Hepatocyte (in vitro differentiated cells): ENCODE measurements at places on chromosomes 13 and 19.

GRCh38 chr13:60093425-60094019, 70.2 kb downstream of the DIAPH3 start:
- DNase-seq, result no peak

- peak; percentile 76 for DNase-seq
Measured at GRCh38 chr19:29662604-29663404, 2.5 kb upstream of the PLEKHF1 start.

- no peak for DNase-seq
Measured at GRCh38 chr19:15464394-15465385, at the start of gene RASAL3. TSS of gene RASAL3 (minus strand) at chr19:15464544. CDS start at chr19:15464358, 186 bp downstream.

GRCh38 chr19:3625996-3626472, 556 bp downstream of the CACTIN start:
- no peak for DNase-seq

GRCh38 chr13:49310251-49310650, 62.5 kb downstream of the CDADC1 start:
- DNase-seq, result no peak

DNA sequence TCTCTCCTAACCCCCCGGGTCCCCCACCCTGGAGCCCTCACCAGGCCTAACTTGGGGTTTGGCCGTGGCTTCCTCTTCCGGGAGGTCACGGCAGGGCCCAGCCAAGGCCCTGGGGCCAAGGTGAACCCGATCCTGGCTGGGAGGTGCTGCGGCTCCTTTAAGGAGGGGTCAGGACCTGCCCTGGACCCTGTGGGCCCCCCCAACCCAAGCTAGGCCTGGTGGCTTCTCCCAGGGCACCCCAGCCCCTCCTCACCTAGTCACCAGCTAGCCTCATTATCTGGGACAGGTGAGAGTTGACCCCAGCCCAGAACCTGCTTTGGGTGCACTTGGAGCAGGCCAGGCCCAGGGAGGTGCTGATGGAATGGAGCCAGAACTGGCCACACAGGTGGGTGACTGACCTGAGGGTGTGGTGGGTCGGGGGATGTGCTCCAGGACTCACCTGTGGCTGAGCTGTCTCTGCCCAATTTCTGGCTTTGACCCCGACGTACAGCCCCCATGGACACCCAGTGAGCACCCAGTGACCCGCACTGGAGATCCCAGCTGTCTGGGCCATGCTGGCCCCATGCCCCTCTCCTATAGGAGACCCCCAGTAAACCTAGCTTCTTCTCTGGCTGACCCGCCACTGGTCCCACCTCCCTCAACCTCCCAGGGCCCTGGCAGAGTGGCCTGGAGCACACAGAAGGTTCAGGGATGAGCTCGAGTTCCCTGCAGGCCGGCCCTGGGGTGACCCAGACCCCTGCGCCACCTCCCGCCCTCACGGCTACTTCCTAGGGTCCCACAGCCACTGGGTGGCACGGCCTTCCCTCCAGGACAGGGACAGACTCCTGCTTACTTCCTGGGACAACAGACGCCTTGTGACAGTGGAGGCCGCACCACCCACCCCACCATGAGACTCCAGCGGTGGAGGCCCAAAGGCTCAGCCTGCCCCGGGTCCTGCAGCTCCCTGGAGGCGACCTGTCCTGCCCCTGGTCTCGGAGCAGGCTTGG, 6.7 kb upstream of the MKNK2 start:
- no peak for DNase-seq

DNA sequence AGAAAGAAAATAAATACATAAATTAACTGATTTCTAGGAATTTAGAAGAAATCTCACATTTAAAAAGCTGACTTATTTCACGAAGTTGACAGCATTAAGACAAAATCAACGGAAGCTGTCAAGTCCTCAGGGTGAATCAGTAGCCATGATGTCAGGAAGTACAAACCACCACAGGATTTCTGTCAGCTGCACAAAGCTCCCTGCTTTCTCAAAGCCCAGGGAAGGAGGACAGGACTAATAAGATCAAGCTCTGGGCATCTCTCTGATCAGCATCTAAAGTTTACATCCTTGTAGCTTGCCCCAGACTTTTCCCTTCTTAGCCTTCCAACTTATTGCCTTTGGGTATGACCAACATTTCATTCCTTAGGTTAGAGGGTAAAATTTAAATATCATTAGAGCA, 9.4 kb downstream of the DCT start:
- DNase-seq, result no peak

- no peak for DNase-seq
Measured at GRCh38 chr13:113102727-113103126, 2.9 kb upstream of the F7 start.

- DNase-seq, result peak; percentile 93
Measured at GRCh38 chr13:112587212-112587763, 665 bp downstream of the TUBGCP3 start.

DNA sequence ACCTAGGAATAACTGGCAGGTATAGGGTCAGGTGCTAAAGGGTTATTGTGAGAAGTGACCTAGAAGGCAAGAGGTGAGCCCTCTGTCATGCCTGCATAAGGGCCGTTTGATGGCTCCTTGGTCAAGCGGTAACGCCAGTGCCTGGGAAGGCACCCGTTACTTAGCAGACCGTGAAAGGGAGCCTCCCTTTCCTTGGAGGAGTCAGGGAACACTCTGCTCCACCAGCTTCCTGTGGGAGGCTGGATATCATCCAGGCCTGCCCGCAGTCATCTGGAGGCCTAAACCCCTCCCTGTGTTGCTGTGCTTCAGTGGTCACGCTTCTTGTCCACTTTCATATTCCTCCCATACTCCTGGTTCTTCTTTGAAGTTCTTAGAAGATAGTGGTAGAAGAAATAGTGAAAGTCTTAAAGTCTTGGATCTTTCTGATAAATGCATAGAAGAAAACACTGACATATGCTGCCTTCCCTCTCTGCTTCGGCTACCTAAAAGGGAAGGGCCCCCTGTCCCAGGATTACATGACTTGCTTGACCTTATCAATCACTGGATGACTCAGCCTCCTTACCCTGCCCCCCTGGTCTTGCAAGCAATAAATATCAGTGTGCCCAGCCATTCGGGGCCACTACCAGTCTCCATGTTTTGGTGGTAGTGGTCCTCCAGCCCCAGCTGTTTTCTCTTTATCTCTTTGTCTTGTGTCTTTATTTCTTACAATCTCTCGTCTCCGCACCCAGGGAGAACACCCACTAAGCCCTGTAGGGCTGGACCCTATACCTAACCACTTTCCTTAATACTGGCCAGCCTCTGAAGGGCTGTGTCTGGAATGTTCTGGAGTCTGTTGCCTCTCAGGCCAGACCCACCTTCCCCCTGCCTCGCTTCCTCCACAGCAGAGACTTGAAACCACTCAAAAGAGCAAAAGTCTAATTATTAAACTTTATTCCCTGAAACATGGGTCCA, 16.1 kb upstream of the ABCC4 start:
- DNase-seq, result no peak

- DNase-seq, result no peak
Measured at GRCh38 chr13:67275351-67275960, 45.3 kb upstream of the PCDH9 start.

GRCh38 chr13:70895599-70895998, 787.3 kb upstream of the KLHL1 start:
- no peak for DNase-seq

DNA sequence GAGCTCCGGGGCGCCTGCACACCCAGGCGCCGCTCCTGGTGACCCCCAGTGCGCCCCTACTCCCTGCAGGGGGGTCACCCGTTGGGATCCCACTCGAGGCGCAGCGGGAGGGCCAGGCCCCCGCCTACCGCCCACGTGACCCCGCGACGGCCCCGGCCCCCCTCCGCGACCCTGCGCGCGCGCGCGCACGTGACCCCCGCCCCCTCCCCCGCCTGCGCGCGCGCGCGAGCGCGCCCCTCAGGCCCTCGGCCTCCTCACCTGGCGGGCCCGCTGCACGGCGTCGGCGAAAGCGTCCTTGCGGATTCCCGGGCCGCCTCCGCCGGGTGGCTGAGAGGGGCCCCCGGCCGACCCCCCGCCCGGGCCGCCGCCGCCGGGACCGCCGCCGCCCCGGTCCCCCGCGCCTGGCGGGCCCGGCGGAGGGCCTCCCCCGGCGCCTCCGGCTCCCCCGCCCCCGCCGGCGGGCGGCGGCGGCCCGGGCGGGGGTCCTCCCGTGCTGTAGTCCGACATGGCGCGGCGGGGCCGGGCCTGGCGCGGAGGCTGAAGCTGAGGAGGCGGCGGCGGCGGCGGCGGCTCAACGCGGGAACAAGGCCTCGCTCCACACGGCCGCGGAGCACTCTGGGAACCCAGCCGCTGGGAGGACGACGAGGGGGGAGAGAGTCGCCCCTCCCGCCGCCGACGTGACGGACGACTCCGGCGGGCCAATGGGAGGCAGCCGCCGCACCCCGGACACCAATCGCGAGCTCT, at the start of gene KHSRP:
Gene KHSRP (minus strand): TSS at position 617 of the 744 bp plus-strand sequence. CDS start 110 bp downstream, at position 507.
- peak; percentile 56 for DNase-seq

GRCh38 chr13:80145171-80145690, 195.7 kb downstream of the SPRY2 start:
- no peak for DNase-seq

DNA sequence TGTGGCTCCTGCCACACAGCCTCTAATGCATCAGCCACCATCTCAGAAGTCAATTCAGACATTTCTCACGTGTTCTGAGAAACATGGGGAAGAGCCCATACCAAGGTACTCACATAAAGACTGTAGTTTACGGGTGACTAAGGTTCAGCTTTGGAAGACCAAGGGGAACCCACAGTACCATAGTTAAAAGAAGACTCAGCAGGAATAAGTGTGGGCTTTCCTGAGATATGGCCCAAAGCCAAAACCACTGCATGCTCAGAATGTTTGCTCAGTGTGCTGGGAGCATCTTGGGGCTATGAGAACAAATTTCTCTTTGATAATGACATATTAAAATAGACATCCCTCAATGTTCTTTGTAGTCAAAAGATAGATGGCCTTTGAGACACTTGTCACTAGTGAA, 283.8 kb downstream of the DCT start:
- peak; percentile 20 for DNase-seq

- DNase-seq, result no peak
Measured at GRCh38 chr13:114009590-114010400, 35.9 kb upstream of the C13orf46 start.

DNA sequence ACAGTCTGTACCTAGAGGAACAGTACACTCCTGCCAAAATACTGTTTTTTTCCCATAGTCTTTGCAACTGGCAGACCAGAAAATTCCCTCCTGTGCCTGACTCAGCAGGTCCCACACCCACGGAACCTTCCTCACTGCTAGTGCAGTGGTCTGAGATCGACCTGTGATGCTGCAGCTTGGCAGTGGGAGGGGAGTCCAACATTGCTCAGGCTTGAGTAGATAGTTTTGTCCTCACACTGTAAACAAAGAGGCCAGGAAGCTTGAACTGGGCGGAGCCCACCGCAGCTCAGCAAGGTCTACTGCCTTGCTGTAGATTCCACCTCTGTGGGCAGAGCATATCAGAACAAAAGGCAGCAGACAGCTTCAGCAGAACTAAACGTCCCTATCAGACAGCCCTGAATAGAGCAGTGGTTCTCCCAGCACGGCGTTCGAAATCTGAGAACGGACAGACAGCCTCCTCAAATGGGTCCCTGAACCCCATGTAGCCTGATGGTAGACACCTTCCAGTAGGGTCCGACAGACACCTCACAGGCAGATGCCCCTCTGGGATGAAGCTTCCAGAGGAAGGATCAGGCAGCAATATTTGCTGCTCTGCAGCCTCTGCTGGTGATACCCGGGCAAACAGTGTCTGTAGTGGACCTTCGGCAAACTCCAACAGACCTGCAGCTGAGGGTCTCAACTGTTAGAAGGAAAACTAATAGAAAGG, 92.7 kb downstream of the SUCLA2 start:
- no peak for DNase-seq

DNA sequence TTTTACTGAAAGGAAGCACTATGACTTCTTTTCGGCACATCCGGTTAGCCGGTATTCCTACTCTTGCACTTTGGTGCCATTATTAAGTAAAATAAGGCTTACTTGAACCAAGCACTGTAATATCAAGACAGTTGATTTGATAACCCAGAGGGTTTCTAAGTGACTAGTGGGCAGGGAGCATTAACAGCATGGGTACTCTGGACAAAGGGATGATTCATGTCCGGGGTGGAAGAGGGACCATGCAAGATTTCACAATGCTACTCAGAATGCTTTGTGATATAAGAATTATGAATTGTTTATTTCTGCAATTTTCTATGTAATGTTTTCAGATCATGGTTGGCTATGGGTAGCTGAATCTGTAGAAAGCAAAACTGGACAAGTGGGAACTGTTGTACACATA, 282.1 kb downstream of the TDRD3 start:
- DNase-seq, result no peak

DNA sequence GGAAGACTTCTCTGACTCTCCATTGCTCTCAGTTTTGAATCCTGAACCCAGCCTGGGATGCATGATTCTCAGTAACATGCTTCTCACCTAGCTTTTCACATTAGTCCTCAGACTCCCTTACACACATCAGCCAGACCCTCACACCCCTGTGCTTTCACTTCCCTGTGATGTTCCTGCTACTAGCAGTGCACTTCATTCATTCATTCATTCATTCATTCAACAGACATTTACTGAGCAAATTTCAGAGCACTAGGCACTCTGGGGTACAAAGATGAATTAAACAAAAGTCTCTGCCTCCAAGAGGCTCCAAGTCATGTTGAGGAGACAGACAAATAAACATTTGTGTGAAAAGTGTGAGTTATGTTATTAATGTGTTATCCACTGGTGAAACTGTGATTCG, 145.2 kb downstream of the RXFP2 start:
- DNase-seq, result no peak

- no peak for DNase-seq
Measured at GRCh38 chr13:63044589-63045313, 1629.1 kb upstream of the PCDH20 start.

DNA sequence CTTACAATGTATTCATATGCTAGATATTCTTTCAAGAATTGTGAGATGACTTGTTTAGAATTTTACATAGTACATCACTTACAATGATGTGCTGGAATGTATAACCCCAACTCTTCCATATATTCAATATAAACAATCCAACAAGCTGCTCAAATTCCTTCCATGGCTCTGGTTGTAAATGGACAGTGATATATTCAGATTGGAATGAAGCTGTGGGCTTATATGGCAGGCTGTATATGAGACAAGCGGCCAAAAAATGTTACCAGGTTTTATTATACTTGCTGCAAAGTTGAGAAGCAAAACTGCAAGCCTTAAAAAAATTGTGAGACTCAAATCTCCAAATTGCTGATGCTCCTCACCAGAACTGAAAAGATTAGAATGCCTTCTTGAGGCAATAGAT, 83.6 kb upstream of the KLF12 start:
- DNase-seq, result no peak

DNA sequence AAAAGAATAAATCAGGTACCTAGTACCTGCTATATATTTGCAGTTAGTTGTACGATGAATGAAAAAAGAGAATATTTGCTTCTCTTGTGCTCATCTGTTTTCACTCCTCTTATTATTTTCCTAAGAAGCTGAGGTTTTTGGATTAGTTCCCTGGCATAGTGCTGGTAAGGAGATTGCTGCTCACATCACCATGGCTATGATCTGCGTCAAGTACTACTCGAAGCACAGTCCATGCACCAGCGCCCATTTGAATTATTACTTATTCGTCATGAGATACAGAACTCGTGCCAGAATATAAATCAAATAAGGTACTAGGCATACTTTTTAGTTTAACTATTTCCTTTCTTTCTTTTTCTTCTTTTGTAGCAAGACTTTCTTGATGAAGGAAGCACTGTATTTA, 7.1 kb downstream of the SERTM1 start:
- no peak for DNase-seq

- peak; percentile 92 for DNase-seq
Measured at GRCh38 chr19:48752496-48753365, at the start of gene FUT1. TSS of gene FUT1 (minus strand) at chr19:48752641. CDS start at chr19:48751281, 1,360 bp downstream.

GRCh38 chr13:33865945-33866344, 48.0 kb downstream of the RFC3 start:
- DNase-seq, result no peak
